Stimulated activated CD4-positive, alpha-beta T cell treated with anti-CD3 and anti-CD28 coated beads, Interleukin-12 subunit alpha, Interleukin-12 subunit beta, amount 100 ng/mL, for 4 hours (primary cell): ENCODE measurements at places on chromosomes 4 and X.
A peak's percentile ranks its signal among the peaks of the same experiment; 100 is the strongest.

- DNase-seq, result peak; percentile 6
Measured at GRCh38 chr4:54658252-54659093, 716 bp downstream of the KIT start.

DNA sequence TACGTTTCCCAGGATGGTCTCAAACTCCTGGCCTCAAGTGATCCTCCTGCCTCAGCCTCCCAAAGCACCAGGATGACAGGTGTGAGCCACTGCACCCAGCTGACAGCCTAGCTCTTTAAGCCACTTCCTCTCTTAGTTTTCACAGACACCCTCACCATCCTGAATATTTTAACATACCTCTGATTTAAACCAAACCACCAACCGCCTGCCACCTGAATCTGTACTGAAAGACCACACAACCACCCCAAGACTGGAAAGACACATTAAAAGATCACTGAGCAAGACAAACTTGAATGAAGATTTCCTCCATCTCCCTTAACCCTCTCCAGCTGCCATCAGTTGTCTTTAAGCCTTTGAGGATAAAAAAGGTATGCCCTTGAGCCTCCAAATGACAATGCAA is 110.6 kb downstream of the SH3KBP1 start:
- DNase-seq, result no peak

DNA sequence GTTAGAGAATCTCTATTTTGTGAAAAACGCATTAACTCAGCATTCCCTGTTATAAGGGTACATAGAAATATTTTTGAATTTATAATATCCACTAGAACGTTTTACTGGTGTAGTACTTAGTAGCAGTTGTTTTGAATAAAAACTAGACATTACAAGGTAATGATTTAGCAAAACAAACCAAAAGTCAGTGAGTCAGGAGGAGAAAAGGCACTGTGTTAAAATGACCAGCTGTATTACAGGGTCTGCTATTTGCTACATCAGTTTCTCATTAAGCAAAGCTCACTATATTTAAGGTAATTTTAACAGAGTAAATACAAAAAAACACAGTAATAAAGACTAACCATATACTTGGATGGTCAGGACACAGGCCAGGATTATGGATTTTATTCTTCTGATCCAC is 152.8 kb downstream of the RASL11B start:
- no peak for DNase-seq

- no peak for DNase-seq
Measured at GRCh38 chr4:139642364-139642763, 23.3 kb upstream of the MGST2 start.

DNA sequence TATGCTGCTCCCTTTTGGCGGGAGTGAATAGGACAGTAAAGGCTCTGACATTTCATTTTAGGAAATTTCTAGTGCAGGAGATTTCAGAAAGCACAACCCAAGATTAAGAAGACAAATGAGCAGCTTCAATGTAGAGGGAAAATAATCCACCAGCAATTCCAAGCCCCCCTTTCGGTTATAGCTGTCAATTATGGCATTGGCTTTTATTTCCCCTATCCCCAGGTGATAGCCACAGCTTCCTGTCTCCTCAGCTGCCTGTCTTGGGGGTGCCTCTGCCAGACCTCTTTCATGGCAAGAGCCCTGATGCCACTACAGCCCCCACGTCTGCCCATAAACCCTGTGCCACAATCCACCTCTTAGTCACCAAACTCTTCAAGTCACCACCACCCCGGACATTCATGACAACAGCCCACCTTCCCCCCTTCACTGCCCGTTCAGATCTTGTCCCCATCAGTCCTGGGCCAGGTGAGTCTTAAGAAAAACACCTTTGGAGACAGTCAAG is 48.4 kb upstream of the CLNK start:
- DNase-seq, result no peak

- no peak for DNase-seq
Measured at GRCh38 chrX:24231131-24231540, 81.6 kb downstream of the ZFX start.

DNA sequence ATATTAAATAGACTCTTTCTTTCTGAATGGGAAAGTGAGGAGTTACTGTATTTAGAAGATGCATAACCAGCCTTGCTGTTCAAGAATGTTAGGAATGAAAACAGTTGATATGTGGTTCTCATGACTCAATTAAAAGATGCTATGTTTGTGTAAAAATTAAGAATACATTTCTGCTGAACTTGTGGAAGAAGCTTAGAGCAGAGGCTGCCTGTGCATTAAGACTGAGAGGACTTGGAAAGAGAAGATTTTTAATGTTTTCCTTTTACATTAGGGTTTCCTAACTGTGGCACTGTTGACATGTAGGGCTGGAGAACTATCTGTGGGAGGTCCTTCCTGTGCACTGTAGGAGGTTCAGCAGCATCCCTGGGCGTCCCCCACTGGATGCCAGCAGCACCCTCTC is 137.7 kb downstream of the GPR143 start:
- no peak for DNase-seq

DNA sequence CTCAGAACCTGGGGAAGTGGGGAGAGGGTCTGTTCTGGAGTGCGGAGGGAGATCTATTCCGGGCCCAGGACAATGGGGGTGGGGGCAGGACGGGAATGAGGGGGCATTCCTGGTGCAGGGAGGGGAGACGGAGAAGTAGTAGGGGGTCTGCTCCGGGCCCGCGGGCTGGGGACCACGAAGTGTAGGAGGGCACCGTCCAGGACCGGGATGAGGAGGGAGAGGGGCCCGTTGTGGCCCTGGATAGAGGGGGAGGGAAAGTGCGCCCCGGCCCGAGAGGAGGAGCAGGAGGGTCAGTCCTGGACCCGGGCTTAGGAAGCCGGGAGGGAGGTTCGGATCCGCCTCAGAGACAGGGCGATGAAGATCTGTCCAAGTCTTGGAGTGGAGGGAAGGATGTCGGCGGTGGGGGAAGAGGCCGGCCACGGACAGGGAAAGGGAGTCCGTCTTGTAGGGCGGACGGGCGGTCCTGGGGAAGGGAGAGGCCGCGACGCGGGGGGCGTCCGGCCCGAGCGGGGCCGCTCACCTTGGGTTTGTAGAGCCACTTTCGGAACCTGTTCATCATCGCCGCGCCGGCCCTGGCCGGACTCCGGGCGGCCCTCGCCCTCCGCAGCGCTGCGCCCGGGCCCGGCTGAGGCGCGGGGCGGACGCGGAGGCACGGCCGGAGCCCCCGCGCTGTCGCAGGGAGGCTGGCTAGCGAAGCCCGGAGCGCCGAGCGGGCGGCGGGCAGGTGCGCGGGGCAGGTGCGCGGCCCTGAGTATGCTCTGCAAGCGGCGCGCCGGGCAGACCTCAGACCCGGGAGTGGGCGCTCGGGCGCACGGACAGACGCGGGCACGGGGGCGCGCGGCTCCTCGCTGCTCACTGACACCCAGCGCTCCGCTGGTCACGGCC is at the start of gene ZFYVE28:
TSS of gene ZFYVE28 (minus strand) at position 881 of the 885 bp plus-strand sequence. CDS start at position 559, 322 bp downstream.
- no peak for DNase-seq

DNA sequence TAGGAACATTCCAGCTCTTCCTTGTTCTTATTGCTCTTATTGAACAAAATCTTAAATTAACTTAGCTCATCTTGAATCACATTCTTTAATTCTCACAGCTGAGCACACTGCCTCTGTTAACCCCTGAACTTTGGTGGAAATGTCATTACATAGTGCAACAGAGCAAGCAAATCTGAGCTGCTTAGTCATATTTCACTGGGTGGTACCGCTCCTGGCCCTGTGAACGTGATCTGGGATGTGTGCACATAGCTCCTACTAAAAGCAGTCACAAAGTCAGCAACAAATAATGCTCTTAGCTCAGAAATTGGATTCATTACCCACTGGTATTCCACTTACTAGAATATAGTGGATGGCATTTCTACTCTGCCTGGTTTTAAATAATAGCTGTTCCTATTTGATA is 27.9 kb downstream of the ARHGEF6 start:
- no peak for DNase-seq

GRCh38 chrX:97895751-97896150 is 1012.0 kb downstream of the RPA4 start:
- DNase-seq, result no peak

- DNase-seq, result no peak
Measured at GRCh38 chr4:15513545-15513944, 43.9 kb downstream of the CC2D2A start.

DNA sequence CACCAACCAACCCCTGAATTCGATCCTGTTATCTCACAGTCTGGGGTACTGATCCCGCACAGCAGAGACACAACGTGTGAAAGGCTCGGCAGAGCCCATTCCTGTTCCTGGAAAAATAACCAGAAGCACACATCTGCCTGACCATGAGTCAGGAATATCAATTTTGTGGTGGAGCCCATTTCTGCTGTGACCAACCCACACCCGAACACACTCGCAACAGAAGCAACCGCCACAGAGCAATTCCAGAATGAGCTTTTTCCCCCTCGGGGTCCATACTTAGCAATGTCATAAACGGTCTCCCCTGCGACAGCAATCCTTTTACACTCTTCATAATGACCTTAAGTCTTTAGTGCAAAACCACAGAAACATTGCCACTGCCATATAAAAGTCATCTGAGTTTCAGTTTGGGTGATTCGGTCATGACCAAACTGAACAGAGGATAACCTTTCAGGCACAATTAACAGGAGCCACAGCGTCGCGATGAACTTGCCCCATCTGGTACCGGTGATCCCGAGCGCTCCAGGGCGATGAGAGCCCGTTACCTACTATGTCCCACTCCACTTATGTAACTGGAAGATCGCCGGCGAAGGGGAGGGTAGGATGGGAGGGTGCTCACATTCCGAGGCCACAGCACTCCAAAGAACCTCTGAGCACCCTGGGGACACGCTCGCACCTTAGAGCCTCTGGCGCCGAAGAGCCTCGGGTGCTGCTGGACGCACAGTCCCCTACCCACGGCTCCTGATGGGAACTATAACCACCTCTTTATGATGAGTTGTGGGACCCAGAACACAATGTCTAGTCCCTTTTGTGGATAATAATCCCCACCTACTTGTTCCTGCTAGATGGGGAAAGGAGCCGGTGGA is 1.1 kb downstream of the MECP2 start:
- no peak for DNase-seq

GRCh38 chrX:115330498-115331168 is 41.1 kb downstream of the LUZP4 start:
- DNase-seq, result no peak

- DNase-seq, result no peak
Measured at GRCh38 chr4:112003231-112003907, 141.9 kb upstream of the FAM241A start.

DNA sequence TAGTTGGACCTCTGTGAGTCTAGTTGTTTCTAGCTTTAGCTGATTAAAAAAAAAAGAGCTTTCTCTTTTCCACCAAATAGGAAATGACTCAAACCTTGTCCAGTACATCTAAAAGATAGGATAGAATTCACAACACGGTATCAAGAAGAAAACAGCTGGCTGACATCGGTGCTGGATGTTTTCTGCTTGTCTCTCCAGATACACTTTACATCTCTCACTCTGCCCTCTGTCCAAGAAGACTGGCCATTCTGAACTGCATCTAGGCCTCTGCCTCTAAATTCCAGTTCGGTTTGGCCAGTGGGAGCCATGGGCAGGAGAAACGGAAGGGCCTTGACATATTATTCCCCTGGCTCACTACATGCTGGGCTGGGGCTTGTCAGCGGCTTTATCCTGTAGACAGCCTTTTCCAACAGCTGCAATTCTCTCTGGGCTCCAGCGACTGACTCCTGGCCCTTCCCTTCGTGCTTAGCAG is 57.3 kb upstream of the SHISA3 start:
- DNase-seq, result no peak

DNA sequence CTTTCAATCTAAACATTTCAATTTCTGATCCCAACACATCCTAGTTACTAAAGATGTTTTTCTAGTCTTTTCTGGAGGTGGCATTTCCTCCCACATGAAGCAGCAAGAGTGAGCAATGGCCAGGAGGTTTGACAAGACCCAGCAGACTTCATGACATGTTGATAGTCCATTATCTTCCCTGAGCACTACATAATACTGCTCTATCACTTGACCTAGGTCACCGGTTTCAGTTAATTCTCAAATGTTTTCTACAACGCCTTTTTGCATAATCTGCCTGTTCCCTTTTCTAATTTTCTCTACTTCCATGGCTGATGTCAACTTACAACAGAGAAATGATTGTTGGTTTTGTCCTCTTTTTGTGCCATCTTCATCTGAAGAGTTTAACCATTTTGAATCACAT is 62.0 kb upstream of the GPRIN3 start:
- DNase-seq, result no peak

GRCh38 chr4:138655286-138655685 is 360.3 kb upstream of the NOCT start:
- no peak for DNase-seq

DNA sequence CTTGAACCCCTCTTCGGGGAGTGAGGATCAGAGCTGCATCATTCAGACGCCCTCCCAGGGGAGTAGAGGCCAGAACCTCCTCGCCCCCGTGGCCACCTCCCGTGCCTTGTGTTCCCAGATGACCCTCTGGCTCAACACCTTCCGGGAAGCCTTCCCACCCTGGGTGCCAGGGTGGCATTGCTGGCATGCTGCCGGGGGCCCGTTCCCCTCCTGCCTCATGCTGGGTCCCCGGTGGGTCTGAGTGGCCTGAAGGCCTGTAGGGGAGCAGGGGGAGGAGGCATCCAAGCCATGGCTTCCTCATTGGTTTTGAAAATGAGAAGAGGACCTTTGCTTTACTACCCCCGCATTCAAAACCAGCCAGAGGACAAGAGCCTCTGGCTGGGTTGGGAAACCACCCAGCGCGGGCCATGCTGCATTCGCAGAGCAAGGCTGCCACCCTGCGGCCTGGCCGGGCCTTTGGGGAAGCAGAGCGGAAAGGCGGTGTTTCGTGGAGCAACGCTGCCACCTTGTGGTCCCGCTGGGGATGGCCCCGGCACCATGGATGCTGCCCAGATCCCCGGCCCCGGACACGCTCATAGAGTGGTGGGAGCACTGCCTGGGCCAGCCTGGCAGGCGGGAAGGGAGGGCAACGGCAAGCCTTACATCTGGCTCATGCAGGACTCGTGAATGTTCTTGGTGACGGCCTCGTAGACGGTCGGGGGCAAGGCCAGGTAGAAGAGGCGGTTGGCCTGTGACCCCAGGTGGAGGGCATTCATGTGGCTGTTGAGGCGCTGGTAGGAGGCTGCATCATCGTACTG is 11.9 kb downstream of the G6PD start:
- DNase-seq, result peak; percentile 82

DNA sequence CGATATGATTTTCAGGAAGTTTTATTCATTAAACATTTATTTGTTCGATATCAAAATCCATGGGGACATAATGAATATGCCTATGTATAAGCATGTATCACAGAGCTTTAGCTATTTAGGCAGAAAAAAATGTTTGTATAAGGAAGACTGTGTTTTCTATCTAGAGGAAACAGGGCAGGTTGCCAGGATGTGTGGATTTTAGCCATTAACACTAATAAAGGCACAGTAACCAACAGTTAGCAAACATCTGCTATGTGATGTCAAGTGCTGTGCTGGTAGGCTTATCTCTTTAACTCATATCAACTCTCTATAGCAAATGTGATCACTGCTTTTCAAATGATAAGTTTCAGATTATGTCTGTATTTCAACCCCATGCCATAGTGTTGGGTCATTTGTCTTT is 708.9 kb upstream of the HS3ST1 start:
- DNase-seq, result no peak

- no peak for DNase-seq
Measured at GRCh38 chr4:10161840-10162239, 45.2 kb upstream of the WDR1 start.

- DNase-seq, result peak; percentile 65
Measured at GRCh38 chr4:185587427-185588161, 52.3 kb upstream of the PDLIM3 start.

DNA sequence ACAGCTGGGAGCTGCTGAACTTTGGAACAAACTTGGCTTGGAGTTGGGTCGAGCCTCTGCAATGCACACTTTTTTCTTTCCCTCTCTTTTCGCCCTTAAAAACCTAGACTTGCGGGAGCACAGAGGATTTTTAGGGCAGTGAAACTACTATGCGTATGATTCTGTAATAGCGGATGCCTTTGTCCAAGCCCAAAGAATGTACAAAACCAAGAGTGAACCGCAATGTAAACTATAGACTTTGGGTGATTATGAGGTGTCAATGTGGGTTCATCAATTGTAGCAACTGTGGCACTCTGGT is 493 bp upstream of the SH3D19 start:
- no peak for DNase-seq
